ENCODE measurements at places on chromosomes 12 and 14. TPM values are rescaled to one million over a fixed set of nuclear protein-coding genes. Genes with fewer than 3 reads are reported as not detected.

Gene SLC24A4
- not detected for total RNA-seq

Gene SNRNP35
- total RNA-seq, result 28.6 TPM

DNA sequence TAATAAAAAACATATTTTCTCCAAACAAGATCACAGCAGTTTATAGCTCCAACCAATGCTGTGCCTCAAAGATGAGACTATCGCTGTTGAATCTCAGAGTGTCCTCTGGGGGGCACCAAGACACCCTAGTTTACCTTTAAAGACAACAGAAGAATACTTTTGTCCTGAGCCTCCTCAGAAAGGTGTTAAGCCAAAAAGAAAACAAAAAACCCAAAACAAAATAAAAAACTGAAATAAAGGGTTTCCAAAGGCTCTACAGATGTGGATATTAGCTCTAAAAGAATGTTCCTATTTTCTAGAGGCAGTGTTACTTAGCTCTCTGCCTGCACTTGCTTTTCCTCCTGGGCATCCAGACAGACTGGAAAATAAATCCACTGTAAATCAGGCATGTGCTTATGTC is 86.9 kb upstream of the TTC7B start:
- no peak overlapping the region for H3K4me3 ChIP-seq
- no peak overlapping the region for H3K27ac ChIP-seq
- H3K4me1 ChIP-seq, result peaks cover 26% of the 10 kb centered on the region

DNA sequence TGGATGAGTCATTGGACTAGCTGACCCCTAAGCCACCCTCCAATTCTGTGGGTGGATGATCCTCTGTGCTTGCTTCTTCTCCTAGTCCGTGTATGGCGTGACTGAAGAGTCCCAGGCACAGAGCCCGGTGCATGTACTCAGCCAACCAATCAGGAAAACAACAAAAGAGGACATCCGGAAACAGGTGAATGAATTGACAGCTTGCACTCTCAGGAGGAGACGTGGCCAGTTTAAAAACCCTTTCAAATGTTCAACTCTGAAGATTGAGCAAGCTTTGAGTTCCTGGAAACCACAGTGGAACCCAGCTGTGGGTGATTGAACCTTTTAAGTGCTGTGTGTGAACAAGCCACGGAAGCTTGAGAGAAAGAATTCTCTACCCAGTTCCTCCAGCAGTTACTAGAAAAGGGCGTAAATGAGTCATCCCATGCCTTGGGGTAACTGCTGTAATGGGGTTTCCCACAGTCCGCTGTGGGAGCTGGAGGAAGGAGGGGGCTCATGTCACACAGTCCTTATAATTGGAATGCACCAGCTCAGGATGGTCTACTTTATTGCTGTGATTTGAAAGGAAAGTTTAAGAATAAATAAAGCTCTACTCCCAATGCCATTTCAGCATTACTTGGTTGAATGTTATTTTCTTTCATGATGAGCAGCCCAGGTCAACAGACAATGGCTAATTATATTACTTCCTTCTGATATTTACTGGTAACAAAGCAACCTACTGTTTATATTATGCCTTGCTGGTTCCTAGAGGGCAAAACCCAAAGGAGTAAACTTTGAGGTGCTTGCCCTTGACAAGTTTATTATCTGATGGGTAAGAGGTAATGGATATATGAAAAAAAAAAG is 417.0 kb downstream of the DPF3 start:
- H3K36me3 ChIP-seq, result no peaks in the 10 kb centered on the region
- peak; percentile 86 for DNase-seq
- peak overlapping the region; percentile 54 for H3K4me3 ChIP-seq
- peak overlapping the region; percentile 84 for H3K27ac ChIP-seq

DNA sequence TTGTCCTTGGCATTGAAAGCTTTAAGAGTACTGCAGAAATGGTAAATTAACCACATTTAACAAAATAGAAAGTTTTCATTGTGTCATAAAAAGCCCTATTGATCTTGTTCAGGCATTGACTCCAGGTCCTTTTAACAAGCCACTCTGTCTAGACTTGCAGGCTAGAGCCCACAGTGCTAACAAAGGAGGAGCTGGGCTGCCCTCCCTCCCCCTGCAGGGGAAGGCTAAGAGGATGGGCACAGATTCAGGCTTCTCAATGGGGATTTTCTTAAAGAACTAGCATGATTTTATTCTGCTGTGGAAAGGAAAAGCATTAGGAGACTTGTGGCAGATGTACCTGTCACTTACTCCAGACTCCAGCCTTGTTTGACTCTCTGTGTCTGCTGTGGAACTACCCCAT is 463.6 kb downstream of the NRXN3 start:
- H3K27me3 ChIP-seq, result peaks cover 2% of the 10 kb centered on the region
- no peaks in the 10 kb centered on the region for H3K4me1 ChIP-seq
- no peak overlapping the region for H3K27ac ChIP-seq
- no peaks in the 10 kb centered on the region for H3K36me3 ChIP-seq
- no peak for DNase-seq

- no peaks in the 10 kb centered on the region for H3K36me3 ChIP-seq
- H3K27ac ChIP-seq, result peak overlapping the region; percentile 23
- no peak overlapping the region for H3K4me3 ChIP-seq
- H3K27me3 ChIP-seq, result no peaks in the 10 kb centered on the region
Measured at GRCh38 chr12:117134721-117135120, 35.5 kb upstream of the TESC start.

- no peak overlapping the region for H3K4me3 ChIP-seq
- H3K36me3 ChIP-seq, result no peaks in the 10 kb centered on the region
- peak; percentile 16 for DNase-seq
- no peaks in the 10 kb centered on the region for H3K4me1 ChIP-seq
- H3K27ac ChIP-seq, result no peak overlapping the region
Measured at GRCh38 chr12:118714051-118714460, 267.3 kb upstream of the SRRM4 start.

GRCh38 chr12:92550254-92550653 is 152.5 kb upstream of the PLEKHG7 start:
- H3K4me1 ChIP-seq, result peaks cover 10% of the 10 kb centered on the region
- no peak overlapping the region for H3K4me3 ChIP-seq
- H3K27me3 ChIP-seq, result no peaks in the 10 kb centered on the region
- H3K27ac ChIP-seq, result no peak overlapping the region

DNA sequence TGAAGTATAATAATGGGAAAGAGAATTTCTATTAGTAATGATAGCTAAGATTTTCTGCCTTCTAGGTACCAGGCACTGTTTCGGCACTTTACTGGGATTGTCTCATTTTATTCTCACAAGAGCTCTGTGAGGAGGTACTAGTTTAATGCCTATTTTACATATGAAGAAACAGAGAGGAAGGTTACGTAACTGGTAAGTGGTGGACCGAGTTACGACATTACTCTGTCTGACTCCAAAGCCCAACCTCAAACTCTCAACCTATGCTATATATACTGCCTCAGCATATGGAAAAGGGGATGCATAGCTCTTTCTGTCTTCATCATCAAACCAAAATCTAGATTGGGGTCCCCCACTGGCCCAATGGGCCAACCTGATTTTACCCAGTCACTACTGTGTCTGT is 133.5 kb downstream of the KTN1 start:
- no peak overlapping the region for H3K4me3 ChIP-seq
- no peaks in the 10 kb centered on the region for H3K27me3 ChIP-seq
- no peaks in the 10 kb centered on the region for H3K4me1 ChIP-seq
- no peak for DNase-seq
- H3K36me3 ChIP-seq, result peaks cover 2% of the 10 kb centered on the region

Measured in activated CD4-positive, alpha-beta memory T cell treated with anti-CD3 and anti-CD28 coated beads for 36 hours (primary cell).